ENCODE measurements at places on chromosomes 7 and 10.

GRCh38 chr10:30433306-30433729 is 666 bp upstream of the MAP3K8 start:
- peak; percentile 53 for DNase-seq

DNA sequence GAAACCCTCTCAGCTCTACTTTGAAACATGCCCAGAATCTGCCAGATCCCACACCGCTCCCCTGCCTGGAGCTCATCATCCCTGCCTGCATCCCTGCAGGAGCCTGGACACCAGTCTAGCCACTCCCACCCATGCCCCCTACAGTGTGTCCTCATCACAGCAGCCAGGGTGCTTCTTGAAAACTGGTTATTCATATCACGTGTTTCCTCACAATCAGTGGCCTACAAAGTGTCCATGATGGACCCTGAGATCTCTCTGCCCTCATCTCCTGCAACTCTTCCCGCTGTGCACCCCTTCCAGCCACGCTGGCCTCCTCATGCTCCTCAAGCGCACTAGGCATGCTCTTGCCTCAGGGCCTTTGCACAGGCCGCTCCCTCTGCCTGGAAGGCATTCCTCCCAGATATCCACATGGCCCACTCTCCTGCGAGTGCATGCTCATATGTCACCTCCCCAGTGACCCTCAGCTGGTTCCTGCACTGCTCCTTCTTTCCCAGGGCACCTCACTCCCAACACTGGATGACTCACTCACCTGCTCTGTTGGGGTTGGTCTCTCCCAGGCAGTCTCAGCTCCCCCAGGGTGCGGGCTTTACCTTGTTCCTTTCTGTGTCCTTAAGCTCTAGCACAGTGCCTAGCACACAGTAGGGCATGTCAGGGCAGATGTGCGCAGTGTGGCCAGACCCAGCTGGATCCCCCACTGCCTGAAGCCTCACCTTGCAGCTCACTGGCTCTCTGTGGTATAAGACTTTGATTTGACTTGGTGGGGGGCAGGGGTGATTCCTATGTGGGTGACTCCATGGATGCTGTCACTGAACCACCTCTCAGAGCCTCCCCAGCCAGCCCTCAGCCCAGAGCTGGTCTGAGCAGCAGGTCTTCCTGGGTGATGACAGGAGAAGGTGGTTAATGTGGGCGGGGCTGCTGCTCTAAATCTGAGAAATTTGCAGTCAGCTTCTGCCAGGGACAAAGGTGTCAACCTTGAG is 37.3 kb downstream of the CDH23 start:
- no peak for DNase-seq

- DNase-seq, result no peak
These were observed 10.5 kb downstream of the NOD1 start for GRCh38 chr7:30468041-30468440.

GRCh38 chr10:70885481-70885880 is 2.9 kb downstream of the PCBD1 start:
- DNase-seq, result no peak

DNA sequence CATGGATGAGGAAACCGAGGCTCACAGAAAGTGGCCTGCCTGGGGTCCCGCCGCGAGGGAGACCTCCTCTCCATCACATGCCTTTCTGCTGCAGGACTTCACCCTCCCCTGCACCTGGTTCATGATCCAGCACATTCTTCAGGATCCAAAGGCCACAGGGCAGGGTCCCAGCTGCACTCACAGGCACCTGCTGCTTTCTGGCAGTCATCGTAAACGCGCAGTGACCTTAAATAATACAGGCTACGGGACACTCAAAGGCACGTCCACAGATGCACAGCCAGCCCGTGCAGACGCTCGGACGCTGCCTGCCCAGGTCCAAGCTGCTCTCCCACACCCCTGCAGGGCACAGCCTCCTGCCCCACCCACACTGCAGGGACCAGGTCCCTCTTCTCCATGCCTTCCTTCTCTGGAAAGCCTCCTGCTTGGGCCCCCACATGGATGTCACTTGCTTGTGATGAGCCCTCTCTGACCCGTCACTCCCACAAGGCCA is 49.9 kb downstream of the CALML3 start:
- DNase-seq, result no peak
